Cortex of kidney (tissue), 1 donor: ENCODE measurements at places on chromosomes 4 and X.

DNA sequence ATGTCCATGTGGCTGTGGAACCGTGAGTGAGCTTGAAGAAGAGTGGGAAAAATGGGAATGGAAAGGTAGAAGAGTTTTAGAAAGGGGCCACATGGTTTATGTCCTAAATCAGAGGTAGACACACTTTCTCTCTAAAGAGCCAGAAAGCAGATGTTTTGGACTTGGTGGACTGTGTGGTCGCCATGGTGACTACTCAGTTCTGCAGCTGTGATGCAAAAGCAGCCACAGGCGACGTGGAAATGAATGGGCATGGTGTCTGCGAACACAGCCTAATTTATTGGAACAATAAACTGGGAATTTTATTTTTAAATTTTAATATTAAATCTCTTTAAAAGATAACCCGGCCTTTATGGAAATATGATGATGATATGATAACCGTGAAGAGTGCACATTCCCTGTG, 386.0 kb upstream of the FAT1 start:
- DNase-seq = no peak

- no peak for DNase-seq
These were observed 19.1 kb upstream of the HERC6 start for GRCh38 chr4:88359558-88359957.

DNA sequence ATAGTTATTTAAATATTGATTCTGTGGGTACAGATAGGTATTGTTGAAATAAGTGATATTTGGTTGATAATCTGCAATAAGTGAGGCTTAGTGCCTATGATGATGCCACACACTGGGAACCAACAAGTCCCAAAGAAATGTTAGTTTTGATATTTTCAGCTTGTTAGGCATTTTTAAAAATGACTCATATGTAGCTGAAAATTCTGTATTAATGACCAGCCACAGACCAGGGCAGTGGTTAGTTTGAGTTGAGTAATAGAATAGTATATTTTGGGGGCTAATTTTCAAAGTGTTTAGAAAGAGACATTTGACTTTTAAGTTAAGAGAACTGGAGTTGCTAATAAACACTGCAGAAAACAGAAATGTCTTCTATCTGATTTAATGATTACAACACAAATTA, 9.4 kb downstream of the INTU start:
- DNase-seq = no peak

- DNase-seq = no peak
These were observed 12.2 kb upstream of the EXOSC9 start for GRCh38 chr4:121788896-121789295.

- no peak for DNase-seq
These were observed 12.1 kb upstream of the DCTD start for GRCh38 chr4:182929296-182929695.

GRCh38 chr4:73434311-73434710, 1.7 kb upstream of the AFP start:
- DNase-seq = no peak

- DNase-seq = no peak
These were observed 50.8 kb upstream of the NPFFR2 start for GRCh38 chr4:71980976-71981375.

DNA sequence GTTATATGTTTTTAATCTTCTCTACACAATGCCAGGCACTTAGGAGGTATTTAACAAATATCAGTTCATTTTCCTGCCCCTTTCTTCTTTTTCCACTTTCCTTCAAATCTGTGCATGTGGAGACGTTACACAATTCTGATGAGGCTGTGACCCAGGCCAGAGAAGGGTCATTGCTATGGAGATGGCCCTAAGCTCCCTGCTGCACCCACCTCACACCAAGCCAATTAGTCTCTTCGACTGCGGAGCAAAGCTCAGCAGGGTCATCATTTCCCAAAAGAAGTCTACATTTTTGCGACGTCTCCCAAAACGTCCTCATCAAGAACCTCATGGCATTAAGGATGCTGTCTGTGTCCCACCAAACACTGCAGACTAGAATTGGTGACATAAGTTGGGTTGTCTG, 28.9 kb upstream of the VEGFD start:
- DNase-seq = no peak

GRCh38 chr4:52837716-52838558, 24.2 kb upstream of the RASL11B start:
- DNase-seq = no peak

GRCh38 chr4:126766241-126766640, 866.5 kb upstream of the INTU start:
- DNase-seq = no peak

- no peak for DNase-seq
These were observed 11.7 kb downstream of the COQ2 start for GRCh38 chr4:83272900-83273299.

GRCh38 chrX:107721318-107721717, 54.3 kb downstream of the TSC22D3 start:
- DNase-seq = no peak

- no peak for DNase-seq
These were observed 168.2 kb upstream of the PPP3CA start for GRCh38 chr4:101515566-101515965.

DNA sequence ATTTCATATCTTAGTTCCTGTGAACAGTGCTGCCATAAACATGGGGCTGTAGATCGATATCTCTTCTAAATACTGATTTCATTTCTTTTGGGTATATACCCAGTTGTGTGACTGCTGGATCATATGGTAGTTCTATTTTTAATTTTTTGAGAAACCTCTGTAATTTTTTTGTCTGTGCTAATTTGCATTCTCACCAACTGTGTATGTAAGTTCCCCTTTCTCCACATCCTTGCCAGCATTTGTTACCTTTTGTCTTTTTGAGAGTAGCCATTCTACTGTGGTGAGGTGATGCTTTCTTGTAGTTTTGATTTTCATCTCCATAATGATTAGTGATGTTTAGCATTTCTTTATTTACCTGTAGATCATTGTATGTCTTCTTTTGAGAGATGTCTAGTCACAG, 2086.5 kb upstream of the TENM3 start:
- no peak for DNase-seq

- no peak for DNase-seq
These were observed 215.3 kb upstream of the TTC29 start for GRCh38 chr4:147160908-147161513.

GRCh38 chr4:86837691-86838503, 11.3 kb downstream of the SLC10A6 start:
- DNase-seq = no peak
